ENCODE measurements at places on chromosomes 16 and 17. TPM values are rescaled to one million over a fixed set of nuclear protein-coding genes. Genes with fewer than 3 reads are reported as not detected.

DNA sequence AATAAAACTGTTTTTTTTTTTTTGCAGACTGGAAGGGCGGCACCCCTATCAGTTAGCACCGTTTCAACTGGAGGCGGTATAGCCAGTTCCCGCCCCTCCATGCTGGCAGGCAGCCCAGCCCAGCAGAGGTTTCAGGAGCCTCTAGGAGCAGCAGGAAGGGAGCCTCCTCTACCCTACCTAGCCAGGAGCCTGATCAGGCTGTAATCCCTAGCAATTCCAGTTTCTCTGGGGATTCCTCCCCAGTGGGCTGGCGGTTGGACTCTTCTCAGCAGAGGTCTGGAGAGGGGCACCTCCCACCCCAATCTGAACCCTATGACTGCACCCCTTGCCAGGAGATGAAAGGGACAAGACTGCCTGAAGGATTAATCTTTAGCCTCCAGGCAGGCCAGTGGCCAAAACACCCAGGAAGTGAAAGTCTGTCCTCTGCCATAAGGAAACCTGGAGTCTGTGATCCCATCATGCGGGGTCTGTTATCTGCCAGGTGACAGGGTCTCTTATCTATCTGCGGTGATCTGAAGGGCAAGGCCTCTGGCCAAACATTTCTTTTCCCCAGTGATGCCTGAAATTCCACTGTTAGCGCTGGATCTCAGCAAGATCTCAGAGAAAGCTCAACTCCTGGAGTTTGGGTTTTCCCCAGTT is 4.9 kb upstream of the CDH1 start:
- DNase-seq = peak; percentile 62

DNA sequence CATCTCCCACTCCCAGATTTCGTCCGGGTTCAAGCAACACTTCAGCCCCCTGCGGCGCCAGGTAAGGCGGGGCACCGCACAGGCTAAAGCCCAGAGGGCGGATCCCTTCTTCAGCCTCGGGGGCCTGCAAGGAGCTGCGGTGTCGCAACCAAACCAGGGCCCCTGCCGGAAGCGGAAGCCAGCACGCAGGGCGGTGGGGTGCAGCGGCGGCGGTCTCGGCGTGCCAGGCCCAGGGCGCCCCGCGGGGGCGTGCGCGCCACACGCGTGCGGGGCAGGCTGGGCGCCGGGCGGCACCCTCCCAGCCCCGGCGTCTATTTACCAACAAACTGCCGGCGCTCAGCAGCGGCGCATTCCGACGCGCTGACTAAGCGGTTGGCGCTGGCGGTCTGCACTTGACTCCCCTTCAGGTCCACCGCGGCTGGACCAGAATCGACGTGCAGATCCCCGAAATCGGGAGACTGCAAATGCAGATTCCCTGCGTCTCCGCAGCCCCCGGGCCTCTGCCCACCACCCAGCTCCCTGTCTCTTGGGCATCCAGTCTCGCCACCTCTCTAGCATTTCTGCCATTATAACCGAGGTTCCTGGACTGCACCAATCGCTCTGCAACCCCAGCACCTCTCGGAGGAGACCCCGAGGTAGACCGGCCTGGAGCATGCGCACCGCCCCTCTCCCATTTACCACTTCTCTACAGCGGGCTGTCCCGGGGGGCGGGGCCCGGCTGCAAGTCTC is 421 bp upstream of the DLX4 start:
- DNase-seq = peak; percentile 54

DNA sequence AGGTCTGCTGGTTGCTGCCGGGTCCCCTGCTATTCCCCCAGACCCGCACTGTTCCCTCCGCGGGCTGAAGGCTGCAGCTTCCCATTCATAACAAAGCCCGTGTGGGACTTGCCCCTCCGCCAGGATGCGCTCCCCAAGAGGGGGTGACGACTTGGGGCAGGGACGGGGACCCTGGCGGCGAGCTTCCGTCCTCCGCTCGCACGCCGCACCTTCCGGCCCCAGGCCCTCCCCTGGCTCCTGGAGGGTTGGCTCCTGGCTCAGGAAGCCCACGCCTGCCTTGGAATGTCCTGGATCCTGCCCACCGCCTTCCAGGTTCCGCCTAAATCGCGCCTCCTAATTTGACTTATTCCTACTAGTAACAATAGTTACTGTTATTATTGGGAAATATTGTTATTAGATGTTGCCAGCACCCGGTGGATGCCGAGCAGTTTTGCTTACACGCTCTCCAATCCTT is 1.1 kb upstream of the TFAP4 start:
- peak; percentile 32 for DNase-seq

GRCh38 chr16:77961814-77962213 is 60.5 kb upstream of the CLEC3A start:
- DNase-seq = no peak

TLCD2 gene
- total RNA-seq = 0.84 TPM

CIITA gene
- total RNA-seq = 0.09 TPM

GRCh38 chr16:87432330-87432915 is 40.3 kb downstream of the MAP1LC3B start:
- DNase-seq = no peak

DNA sequence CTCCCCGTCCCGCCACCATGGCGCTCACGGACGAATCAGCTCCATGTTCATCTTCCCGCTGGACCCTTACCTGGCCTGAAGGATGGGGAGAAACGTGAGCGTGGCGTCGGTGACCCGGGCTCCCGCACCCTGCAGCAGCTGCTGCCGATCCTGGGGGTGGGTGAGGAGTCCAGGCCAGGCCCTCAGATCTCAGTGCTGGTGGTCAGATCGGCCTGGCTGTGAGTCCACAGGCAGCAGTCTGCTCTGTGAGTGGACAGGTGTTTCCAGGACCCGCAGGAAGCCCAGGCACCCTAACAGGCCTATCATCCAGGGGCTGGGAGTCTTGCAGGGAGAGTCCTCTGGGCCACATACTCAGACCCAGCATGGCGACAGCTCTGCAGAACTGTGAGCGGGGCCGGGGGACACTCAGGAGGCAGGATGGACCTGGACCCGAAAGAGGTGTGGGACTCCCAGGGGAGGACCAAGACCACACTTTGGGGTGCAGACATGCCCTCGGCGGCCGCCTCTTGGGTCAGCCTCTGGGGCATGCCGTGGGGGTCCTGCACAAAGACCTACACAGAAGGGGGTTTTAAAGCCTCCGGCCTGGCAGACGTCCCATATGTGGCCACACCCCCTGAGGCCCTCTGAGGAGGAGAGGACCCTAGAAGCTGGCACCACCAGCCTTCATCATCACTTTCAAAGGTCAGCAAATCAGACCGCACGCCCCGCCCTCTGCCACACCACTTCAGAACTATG is 27.2 kb upstream of the ZNF469 start:
- DNase-seq = no peak

DNA sequence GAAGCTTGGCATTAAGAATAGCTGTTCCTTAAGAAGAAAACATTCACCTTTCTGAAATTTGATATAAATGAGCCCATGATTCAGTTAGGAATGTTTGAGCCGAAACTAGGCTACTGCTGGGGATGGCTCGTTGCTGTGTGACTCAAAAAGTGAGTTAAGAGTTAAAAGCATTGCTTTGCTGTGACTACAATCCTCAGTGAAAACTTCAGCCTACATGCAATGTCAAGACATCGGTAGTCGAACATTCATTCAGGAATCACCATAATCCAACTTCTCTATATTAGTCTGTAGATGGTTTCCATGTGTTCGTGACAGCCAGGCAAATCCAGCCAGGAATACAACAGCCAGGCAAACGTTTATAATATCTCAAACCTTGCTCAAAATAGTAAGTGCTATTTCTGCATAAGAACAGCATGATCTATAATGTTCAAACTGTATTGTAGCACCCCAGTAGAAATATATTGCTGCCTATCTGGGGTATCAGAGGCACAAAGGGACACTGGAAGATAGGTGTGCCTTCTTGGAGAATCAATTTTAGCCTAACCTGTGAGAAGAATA is 1225.1 kb downstream of the CDH8 start:
- no peak for DNase-seq

DOC2A gene
- total RNA-seq = 0.15 TPM

DNA sequence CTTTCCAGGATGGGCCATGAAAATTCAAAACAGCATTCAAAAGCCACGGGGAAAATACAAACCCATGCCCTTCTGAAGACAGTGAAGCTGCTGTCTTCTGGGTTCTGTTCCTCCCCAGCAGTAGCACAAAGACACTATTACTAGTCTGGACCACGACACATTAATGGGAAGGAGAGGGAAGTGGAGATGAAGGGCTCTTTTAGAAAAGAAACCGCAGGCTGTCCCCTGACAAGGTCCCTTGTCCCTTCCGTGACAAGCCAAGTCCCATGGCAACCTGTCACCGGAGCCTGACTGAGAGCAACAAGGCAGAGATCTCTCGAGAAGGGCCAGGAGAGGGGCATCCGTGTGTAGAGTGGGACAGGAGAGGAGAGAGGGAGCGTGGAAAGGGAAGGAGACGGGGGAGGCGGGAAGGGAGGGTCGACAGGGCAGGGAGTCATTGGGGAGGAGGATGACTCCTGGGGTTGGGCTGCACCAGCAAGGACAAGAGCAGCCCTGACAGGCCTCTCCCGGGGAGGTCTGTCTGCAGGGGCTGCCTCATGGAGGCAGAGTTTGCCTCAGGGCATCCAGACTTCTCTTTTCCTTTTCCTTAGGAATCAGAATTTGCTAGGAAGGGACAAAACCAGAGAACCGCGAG is 436.2 kb downstream of the SLC39A11 start:
- DNase-seq = no peak

All from HepG2 (cell line).